ENCODE measurements at places on chromosomes 4 and X.

DNA sequence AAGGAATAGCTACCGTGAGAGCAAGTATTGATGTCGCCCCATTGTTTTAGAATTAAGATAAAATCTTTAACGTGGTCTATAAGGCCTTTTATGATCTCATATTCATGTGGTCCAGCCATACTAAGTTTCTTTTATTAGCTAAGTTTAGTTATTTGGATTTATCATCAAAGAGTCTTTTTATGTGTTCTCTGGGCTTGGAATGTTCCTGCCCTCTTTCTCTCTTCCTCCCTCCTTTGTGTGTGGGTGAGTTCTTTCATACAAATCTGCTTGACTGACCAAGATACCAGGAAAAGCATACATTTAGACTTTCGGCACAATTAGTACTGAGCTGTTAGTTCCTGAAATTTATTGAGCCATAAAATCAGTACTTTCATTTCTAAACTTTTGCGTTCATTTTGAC lies 11.3 kb downstream of the TDO2 start:
- DNase-seq = no peak

DNA sequence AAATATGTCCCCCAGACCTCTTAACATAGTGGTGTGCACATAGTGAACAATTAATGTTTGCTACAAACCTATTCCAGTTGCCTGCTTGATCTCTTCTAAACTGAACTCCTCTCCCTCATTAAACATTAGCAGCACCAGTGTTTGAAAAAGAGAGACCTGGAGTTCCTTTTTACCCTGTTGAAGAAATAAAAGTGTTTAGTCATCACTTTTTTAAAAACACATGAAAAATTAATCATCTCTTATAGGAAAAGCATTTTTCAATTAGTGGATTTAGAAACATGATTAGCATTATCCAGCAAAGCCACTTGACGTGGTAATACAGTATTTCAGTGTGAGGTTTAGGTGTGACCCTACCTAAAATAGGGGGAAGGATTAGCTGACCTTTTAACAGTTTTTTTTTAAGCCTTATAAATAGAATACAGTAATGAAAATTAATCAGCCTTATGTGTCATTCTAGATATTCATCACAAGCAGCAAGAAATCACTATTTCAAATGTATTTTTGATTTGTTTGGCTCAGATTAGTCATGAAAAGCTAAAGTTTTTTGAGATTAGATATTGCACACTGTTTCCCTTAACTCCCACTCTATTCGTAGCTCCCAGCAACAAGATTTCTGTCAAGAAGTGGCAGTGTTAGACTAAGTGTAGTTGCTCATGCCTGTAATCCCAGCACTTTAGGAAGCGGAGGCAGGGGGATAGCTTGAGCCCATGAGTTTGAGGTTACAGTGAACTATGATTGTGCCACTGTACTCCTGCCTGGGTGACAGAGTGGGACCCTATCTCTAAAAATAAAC lies 26.2 kb downstream of the CUL4B start:
- no peak for DNase-seq

DNA sequence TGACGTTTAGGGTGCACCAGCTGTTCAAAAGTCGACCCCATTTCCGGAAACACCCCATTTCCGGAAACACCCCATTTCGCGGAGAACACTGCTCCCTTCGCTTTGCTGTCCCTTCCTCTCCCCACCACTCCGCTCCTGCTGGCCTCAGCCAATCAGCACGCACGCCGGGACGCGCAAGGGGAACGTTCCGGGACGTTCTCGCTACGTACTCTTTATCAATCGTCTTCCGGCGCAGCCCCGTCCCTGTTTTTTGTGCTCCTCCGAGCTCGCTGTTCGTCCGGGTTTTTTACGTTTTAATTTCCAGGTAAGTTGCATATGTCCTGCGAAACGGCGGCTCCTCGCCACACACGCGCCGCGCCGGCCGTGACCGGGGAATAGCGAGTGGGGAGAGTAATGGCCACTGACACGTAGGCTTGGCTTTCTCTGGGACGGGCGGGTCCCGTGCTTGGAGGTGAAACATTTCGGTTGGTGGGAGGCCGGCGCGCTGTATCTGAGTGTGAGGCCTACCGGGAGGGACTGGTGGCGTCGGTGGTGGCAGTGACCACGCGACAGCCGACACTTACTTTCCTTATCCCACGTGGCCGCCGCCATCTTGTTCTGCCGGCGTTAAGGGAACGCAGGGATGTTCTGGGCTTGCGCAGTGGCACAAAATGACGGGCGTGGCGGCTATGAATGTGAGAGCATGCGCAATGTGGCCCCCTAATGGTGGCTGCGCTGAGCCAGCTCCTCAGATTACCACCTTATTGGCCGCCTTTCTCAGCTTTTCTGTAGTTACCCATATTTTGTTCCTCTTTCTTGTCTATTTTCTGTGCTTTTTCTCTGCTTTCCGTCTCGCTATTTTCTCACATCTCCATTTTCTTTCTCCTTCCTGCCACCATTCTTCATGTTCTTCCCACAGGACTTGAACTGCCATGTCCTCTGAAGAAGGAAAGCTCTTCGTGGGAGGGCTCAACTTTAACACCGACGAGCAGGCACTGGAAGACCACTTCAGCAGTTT lies at the start of gene RBM3:
TSS of gene RBM3 (plus strand) at position 215 of the 997 bp plus-strand sequence. CDS start at position 912, 697 bp downstream.
- DNase-seq = peak; percentile 65

DNA sequence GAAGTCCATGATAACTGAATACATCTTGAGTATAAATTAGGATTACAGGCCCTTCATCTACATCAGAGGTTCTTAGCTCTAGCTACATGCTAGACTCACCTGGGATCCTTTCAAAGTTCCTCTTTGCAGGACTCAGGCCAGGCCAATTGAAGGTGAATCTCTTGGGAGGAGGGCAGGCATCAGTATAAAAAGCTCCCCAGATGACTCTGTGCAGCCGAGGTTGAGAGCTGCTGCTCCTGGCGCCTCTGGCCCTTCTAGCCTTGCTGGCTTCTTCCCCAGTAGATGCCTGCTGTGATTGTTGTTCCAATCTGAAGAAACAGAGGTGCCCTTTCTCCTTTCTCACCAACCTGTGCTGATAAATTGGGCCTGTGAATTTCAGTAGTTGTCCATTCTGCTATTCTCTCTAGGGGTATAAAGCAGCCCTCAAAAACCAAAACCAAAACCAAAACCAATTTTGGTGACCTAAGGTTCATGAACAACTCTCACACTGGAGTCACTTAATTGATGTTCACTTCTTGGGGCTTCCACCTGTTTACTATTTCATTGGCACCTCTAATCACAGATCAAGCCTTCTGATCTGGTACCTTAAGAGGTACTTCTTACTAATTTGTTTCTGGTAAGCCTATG lies 78.7 kb downstream of the SUPT20HL2 start:
- DNase-seq = no peak

DNA sequence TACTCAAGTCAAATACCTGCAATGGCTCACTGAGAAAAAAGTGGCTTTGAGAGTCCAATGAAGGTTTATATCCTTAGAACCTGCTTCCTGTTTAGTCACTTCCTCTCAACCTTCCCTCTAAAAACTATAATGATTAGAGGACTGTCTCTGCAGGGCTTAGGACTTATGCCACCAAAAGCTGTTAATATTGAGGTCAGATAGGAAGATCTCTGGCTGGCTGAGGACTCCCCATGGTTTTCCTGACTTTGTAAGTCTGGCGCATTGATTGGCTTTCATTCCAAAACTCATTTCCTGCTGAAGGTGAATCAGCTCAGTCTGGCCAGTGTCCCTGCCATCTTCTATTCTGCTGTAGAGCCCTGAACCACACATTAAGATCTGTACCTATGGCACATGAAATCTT lies 140.9 kb upstream of the ANK2 start:
- no peak for DNase-seq

DNA sequence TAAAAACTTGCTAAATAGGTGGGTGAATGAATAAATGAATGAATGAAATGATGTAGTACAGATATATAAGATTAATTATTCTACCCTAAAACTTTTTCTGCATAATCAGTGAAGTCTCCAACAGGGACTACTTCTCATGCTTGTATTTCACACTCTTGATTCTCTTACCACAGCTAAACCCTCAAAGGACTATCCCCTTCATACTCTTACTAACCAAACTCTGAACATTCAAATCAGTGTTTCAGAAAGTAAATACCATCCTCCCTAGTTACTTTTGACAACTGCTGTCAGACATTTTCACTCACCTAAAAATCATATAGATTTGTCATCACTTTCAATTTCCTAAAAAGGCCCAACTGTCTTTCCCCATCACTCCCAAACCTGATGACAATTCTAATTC lies 234.3 kb upstream of the HHIP start:
- DNase-seq = no peak

- no peak for DNase-seq
These were observed 43.7 kb upstream of the PUDP start for GRCh38 chrX:7191681-7192110.

DNA sequence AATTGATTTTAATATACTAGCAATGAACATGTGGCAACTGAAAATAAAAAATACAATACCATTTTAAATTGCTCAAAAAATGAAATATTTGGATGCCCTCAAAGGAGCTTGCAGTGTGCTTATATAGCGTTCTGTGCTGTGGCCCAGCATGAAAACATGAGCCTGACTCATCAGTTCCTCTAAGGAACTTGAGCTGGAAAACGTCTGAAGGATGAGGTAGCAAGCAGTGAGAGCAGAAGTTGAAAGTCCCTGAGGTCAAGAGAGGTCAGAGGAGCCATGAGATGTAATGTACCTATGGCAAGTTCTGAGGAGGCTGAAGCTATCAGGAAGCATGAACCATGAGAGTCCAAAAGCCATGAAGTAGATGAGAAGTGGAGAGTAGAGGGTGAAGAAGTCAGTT lies 59.7 kb downstream of the HMGB3 start:
- no peak for DNase-seq

DNA sequence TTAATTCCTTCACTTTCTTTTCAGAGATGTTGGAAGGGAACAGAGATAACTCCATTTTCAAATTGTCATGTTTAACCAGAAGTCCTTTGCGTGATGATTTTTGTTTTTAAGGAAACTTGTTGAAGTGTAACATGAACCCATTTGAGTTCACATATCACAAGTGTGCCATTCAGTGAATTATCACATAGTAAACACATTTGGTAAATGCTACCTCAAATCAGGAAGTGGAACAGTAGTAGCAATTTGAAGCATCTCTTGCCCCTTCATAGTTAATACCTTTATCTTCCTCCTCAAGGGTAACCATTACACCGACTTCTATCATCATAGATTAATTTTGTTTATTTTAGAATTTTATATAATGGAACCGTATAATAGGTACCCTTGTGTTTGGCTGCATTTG lies 35.8 kb downstream of the KDM6A start:
- no peak for DNase-seq

DNA sequence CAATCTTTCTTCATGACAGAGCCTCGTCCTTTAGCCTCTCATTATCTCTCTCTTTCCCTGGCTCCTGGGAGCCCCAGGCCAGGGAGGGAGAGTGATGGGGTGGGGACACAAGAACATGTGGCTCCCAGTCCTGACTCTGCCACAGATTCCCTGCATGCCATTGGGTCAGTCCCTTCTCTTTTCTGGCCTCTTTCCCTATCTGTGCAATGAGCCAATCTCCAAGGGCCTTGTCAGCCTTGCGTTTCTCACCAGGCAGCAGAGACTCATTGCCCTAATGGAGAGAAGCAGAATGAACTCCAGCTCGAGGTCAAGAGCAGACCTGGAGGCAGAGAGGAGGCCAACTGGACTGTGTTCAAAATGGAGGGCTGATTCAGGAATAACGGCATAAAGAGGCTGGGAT lies 38.4 kb upstream of the PJA1 start:
- DNase-seq = no peak

DNA sequence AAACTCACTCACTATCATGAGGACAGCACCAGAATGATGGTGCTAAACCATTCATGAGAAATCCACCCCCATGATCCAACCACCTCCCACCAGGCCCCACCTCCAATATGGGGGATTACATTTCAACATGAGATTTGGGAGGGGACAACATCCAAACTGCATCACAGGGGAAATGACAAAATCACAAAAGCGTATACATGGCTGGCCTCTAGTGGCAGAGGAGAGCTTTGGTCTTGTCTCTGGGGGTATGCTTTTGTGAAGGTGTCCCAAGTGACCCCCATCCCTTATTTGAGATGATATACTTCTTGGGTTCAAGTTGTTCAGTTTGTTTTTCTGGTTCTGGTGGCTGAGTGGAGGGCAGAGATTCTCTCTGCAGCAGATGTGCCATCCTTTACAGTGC lies 8.5 kb upstream of the SETD7 start:
- no peak for DNase-seq

DNA sequence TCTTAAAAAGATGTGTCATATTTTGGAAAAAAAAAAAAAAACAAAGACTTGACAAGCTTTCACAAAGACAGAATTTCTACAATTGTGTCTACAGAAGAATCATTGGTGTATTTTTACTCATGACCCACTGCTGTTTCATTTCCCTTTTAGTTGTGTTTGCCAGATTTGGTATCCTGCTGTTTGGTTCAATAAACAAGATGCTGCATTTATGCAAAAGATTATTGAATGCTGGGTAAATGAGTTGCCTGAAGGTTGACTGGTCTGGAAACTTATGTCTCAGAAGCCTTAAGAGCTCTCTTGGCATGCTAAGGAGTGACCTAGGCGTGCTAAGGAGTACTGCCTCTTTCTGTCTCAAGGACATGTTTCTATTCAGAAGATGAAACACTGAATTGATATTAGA lies 64.9 kb upstream of the NPY2R start:
- no peak for DNase-seq

DNA sequence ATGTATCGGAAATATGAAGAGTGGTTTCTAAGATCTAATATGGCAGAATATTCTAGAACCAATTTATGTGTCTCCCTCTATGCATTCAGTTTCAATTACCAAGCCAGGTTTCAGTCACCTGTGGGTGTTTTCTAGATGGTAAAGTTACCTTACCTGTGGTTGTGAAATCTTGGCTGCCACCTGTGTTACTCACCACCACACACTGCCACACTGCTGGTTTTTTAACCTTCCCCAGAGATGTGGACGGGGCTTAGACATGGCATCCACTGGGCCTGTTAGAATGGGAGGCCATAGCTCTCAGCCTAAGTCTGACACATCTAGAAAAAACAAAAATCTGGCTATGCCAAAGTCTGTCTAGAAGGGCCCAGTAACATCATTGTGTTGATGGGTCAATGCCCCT lies 896.5 kb upstream of the PABPC4L start:
- no peak for DNase-seq

DNA sequence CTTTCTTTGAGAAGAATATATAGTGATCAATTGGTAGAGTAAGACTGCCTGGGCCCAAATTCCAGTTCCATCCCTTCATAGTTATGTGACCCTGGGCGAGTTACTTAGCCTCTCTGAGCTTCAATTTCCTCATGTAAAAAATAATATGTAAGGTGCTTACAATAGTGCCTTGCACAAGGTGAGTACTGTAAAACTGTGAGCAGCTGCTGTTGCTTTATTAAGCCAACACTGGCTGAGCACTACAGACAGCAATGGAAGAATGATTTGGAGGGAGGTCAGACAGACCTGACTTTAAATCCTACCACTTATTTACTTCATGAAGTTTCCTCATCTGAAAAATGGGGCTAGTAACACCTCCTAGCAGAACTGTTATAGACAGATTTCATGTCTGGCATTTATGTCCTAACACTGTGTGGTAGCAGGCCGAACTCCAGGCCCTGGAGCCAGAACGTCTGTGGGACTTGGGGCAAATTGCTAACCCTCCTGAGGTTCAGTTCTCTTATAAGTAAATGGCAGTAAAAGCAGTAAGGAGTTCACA lies 53.8 kb downstream of the RNF150 start:
- DNase-seq = no peak
